Effector memory CD4-positive, alpha-beta T cell (primary cell): ENCODE measurements at places on chromosomes 5 and 9.

GRCh38 chr9:112997236-112997941 lies 14.6 kb downstream of the ZNF883 start:
- DNase-seq, result no peak

DNA sequence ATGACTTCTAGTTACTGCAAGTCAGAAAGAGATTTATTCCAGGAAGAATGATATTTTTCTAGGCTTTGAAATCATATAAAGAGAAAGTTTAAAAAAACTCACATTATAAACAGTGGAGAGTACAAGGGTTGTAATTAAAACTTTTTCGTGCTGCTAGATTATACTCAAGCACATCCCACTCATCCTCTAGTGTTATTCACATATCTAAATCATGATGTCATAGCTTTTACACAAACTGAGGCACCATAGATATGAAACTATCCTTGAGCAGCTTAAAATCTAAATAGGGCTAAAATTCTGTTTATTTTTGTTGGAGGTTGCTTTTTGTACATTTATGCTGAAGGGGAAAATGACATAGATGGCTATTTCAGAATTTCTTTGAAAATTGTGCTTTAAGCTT lies 30.0 kb downstream of the TENT2 start:
- DNase-seq, result no peak

DNA sequence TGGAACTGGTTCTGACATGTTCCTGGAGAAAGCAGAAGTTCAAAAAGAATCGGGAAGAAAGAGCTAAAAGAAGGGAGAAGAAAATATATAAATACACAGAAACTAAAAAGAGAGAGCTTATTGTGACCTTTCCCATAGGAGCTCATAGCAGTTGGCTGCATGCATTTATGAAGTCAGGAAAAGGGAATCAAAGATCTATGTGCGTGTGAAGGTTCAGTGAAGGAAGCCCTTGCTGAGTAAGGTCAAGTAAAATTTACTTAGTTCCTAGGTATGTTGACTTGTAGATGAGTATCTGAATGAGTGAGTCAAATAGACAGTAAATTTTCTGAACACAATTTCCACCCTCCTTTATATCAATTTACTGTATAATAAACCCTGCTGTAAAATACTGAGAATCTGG lies 632.5 kb downstream of the SLCO4C1 start:
- no peak for DNase-seq

DNA sequence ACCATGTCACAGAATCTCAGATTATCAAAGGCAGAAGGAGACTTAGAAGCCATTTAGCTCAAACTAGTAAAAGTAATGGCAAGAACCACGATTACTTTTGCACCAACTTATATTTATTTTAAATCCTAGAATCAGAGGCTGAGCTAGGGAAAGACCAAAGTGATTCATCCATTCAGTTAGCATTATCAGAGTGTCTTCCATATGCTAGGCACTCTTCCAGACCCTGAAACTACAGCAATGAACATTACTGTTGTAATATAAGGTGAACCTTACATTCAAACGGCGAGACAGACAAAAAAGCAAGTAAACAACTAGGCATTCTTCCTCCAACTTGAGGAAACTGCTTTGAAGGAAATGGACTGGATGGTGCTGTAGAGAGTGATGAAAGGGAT lies 7.9 kb downstream of the PDE6A start:
- no peak for DNase-seq

DNA sequence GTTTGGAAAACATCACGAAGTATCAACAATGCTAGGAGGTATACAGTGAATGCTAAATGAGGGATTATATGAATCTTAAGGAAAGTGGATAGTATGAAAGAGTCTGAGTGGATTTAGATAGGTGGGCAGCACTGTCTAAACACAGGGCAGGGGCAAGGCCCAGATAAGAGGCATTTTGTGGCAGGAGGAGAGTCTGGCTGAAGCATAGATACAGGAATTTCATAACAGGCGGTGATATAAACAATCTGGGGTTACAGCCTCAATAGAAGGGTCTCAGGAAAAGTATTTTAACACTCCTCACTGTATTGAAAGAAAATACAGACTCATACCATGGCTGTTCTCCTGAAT lies 96.9 kb downstream of the PLPP1 start:
- DNase-seq, result no peak

GRCh38 chr5:4116834-4117233 lies 521.2 kb downstream of the IRX1 start:
- no peak for DNase-seq

DNA sequence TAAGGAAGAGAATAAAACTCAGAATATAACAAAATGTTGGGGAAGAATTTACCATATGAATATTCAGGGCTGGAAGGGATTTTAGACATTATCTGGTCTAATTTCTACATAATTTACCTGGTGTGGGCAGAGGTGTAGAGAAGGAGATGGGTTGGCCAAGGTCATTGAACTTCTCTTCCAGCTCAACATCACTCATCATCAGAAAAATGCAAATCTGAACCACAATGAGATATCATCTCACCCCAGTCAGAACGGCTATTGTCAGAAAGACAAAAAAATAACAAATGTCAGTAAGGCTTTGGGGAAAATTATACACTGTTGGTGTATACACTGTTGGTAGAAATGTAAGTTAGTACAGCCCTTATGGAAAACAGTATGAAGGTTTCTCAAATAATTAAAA lies 121.7 kb downstream of the PTTG1 start:
- DNase-seq, result no peak

DNA sequence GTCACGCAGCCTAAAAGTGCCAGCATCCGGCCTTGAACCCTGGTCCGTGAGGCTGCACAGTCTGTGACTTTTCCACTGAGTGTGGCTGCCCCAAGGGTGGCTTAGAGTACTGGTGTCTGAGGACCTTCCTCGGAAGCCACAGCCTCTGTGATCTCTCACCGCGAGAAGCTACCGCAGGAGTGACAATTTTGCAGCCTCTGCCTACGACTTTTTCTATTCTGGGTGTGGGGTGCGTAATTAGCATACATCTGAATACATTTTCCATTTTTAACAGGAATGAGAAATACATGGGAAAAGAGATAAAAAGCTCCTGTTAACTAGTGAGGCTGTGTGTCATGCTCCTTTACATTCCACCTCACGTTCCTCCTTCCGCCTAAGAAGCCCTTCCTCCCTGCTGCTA lies 48.3 kb upstream of the HRH2 start:
- DNase-seq, result no peak

DNA sequence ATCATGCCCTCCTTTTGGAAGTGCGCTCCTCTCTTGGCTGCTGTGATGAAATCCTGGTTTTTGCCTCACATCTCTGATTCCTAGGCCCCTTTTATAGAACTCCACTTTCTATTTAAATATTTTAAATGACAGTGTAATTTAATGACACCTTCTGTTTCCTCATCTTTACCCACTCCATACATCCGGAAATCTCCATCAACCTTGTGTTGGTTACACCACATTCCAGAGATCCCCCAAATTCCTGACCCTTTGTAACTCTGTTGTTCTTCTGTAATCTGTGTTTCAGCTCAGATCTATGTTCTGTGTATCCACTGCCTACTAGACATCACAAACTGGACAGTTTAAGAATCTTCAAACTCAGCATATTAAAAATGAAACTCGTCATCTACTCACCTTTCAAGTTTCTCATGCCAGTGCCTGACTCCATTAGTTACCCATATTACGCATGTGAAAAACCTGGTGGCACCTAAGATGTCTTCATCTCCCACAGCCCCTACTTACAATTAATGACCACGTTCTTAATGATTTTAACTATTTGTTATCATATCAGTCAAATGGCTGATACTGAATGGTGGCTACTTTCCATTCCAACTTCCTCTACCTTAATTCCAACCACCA lies 25.1 kb downstream of the PARP8 start:
- no peak for DNase-seq
